Activated CD8-positive, alpha-beta memory T cell treated with anti-CD3 and anti-CD28 coated beads, Interleukin-2, amount 10 ng/mL, durations not matched to agents 7 days and 5 days (primary cell): ENCODE measurements at places on chromosomes 7 and 10. TPM values are rescaled to one million over a fixed set of nuclear protein-coding genes. Genes with fewer than 3 reads are reported as not detected.
A peak's percentile ranks its signal among the peaks of the same experiment; 100 is the strongest.

GRCh38 chr10:128042131-128042610 is 84.1 kb downstream of the MKI67 start:
- DNase-seq: peak; percentile 57

CYP26C1 gene
- total RNA-seq: 0.18 TPM

- DNase-seq: no peak
These were observed 34.9 kb downstream of the TMEM130 start for GRCh38 chr7:98834949-98835348.

- DNase-seq: peak; percentile 51
These were observed 7.3 kb downstream of the DPYSL4 start for GRCh38 chr10:132193907-132194552.
